Lower lobe of right lung (tissue), 2 donors: ENCODE measurements at places on chromosomes 1 and 21. TPM values are rescaled to one million over a fixed set of nuclear protein-coding genes. Genes with fewer than 3 reads are reported as not detected.

DNA sequence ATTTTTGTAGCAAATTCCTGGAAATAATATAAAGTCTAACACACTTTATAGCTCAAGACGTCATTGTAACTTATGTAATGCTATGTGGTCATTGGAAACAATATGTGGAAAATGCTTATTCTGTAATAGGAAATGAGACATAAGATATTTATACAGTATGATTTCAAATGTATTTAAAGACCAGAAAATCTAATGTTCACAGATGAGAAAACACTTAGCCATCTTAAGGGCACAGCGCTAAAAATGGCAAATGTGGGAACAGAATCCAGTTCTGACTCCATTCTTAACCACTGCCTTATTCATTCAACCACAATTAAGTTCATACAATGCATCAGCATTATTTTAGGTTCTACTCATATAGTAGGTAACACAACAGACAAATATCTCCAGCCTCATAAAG, 12.5 kb downstream of the CSDE1 start:
- DNase-seq, result no peak

- DNase-seq, result no peak
These were observed 15.0 kb downstream of the BTG3 start for GRCh38 chr21:17597680-17598079.

DNA sequence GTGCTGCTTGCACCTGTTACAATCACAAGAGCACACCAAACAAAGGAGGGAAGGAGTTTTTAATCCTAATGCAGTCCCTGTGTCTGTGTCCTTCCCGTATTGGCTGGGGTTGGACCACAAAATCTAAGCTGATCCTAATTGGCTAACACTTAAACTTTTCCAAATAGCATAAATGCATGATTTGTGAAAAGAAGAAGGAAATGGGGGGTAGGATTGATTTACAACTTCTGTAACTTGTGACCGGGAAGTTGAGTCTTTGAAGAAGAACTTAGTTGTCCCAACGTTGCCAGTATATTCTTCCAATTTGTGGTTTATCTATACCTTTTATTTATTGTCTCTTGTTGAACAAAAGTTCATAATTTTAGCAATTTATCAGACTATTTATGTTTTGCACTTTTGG, 11.8 kb upstream of the IPP start:
- no peak for DNase-seq

DNA sequence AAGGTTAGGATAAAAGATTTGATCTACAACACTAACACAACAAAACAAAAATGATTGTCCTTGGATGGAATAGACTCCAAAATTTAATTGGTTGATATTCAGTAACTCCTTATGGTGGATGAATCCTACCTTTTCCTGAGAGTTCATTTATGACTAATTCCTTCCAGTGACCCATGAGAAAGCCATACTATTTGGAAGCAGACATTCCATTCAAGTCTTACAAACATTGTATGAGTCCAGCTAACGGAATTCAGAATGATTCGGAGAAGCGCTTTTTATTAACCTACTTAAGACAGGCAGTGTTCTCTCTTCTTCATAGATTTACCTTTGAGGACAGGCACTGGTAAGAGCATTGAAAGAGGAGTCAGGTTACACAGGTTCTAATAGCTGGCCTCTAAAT, 155.6 kb upstream of the ZNF648 start:
- DNase-seq, result no peak

- DNase-seq, result peak; percentile 74
These were observed 170.8 kb downstream of the NFIA start for GRCh38 chr1:61253059-61253735.

DNA sequence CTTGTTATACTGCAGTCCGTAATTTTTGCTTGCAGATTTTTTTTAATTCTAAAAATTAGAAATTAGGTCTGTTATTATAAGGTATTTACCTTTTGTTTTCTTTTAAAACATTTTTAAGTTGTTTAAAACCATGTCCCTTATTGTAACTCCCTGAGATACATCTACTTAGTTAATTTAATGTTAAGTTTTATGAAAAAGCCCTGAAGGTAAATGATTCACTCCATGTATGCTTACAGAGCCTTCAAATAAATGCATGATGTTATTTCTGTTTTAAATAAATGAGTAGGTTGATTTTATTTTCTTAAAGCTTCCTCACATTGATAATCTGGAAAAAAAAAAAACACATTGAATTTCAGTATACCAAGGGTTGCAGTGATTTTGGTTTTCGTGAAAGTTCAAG, 7.5 kb downstream of the SRSF11 start:
- no peak for DNase-seq

DNA sequence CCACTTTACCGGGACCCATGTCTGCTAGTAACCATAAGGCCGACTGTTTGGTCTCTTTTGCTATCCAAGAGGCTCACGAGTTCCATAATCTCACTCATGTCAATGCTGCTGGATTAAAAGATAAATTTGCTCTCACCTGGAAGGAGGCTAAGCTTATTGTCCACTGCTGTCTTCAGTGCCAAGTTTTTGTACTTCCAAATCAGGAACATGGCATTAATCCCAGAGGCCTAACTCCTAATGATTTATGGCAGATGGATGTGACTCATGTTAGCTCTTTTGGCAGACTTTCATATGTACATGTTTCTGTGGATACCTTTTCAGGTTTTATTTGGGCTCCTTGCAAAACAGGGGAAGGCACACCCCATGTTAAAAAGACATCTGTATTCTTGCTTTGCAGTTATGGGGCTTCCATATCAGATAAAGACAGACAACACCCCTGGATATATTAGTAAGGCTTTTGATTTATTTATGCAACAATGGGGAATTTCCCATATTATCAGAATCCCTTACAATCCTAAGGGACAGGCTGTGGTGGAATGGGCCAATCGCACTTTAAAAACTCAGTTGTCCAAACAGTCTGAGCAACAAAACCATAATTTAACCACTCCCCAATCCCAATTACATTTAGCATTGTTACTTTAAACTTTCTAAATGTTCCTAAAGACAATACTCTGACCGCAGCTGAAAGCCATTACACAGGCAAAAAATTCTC, 162.7 kb downstream of the IER5 start:
- DNase-seq, result no peak

DNA sequence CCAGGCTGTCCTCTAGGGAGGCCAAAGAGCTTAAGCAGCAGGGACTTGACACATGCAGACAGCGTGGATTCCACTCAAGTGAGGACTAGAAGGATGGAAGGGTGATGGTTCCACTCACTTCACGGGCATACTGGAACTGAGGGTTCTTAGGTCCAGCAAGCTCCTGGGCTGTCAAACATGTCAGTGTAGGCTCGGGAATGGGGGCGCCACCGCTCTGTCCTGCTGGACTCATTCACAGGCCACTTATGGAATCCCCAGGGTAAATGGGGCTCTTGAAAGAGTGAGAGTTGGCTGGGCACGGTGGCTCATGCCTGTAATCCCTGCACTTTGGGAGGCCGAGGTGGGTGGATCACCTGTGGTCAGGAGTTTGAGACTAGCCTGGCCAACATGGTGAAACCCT, 27.7 kb upstream of the CSF3R start:
- no peak for DNase-seq

DNA sequence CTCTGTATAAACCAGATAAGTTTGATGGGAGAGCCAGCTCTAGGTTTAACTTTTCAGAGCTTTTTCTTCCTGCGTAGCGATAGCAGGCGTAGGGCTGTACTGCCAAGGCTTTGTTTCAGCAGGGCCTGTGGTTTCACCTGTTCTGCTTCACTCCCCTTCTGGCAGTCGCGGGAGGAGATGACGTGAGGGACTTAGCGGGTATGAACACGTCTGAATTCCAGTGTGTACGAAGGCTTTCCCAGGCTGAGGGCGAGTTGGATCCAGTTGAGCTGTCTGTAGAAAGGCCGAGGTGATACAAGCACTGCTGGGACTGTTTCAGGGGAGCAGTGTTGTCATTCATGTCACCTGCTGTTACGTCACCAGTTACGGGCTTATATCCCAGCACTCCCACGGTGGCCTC, 21.2 kb downstream of the PEX14 start:
- DNase-seq, result no peak

DNA sequence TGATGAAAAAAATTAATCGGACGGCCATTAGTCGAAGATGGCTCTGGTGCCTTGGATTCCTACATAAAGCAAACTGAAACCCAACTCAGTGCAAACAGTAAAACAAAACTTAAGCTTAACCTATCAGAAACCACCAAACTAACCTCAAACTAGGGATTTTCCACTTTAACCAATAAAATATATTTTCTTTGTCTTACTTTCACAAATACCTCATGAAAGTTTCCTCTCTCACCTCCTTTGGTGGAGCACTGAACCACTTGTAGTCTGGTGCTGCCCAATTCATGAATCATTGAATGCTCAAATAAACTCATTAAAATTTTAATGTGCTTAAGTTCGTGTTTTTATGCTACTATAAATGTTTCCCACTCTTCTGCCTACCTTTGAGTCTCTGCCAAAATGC, 7.0 kb downstream of the ADORA3 start:
- no peak for DNase-seq

- no peak for DNase-seq
These were observed 45.5 kb upstream of the MRPS6 start for GRCh38 chr21:34027721-34028461.

DNA sequence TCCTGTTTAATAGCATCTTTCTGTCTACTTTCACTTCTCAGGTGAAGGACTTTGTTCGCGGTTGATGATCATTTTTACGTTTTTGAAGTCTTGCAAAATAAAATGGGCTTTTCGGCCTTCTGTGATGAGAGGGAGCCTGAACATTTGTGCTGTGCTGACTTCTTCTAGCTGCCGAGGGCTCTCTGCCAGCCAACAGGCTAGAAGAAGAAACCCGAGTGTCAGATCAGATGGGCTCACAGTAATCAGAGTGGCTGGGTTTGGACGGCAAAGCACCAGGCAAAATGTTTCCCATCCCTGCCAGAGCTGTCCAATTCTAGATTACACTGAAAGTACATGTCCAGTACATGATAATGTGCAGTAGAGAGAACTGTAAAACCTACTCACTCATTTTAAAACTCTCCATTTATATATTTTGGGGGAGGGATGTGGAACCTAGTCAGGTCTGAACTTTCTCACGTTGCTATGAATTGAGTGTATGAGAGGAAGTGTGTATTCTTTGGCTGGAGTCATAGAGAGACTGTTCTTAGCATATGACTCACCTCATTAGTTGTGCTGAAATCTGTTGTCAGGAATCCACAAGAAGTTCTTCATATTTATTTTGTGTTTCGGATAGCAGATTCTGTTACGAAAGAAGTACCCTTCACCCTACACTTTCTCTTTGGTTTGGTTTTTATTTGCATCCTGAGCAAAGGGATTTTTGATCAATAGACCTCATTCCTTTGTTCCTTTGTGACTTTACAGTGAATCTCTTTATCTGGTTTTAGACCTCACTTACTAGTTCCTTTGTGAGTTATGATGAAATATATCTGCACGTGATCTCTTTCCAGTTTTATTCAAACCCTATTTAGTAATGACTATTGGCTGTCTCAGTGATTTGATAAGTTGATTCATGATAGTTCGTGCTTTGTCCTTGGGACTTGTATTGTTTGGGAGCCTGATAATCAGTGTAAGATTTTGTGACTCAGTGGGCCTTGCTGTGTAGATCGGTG, 4.8 kb downstream of the ATP1A1 start:
- peak; percentile 56 for DNase-seq

DNA sequence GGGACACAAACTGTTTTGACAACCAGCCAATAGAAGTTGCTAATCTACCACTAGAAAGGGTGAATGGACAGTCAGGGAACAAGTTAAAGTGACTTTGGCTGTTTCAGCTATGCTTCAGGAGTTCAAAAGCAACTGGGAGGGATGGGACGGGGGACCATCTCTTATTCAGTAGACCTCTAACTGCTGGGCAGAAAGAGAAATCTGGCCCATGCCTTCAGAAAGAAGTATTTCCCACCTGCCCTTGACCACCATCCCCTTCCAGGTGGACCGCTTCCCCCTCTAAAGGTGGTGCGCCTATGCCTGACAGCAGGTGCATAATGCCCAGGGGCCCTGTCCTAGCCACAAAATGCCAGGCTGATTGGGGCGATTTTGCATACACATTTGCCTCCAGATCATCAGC, 5.2 kb downstream of the ITPKB start:
- DNase-seq, result no peak

GRCh38 chr1:76480827-76481226, 386.5 kb upstream of the ST6GALNAC5 start:
- no peak for DNase-seq

DNA sequence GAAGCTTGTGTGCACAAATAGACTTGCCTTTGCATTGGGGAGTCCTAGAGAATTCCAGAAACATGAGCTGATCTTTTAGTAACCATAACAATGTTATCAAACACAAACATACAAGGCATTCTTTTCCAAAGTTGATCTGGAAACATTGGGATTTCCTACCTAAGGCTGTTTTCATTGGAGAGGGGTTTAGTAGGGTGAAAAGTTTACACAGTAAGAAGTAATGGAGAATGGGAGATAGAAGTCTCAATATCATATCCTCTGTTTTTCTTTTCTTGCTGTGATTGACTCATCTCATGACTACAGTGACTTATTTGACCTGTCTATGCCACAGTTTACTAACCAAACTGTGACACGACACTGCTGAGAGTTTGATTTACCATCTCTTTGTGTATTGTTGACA, 65.6 kb upstream of the PLA2G4A start:
- DNase-seq, result no peak

DNA sequence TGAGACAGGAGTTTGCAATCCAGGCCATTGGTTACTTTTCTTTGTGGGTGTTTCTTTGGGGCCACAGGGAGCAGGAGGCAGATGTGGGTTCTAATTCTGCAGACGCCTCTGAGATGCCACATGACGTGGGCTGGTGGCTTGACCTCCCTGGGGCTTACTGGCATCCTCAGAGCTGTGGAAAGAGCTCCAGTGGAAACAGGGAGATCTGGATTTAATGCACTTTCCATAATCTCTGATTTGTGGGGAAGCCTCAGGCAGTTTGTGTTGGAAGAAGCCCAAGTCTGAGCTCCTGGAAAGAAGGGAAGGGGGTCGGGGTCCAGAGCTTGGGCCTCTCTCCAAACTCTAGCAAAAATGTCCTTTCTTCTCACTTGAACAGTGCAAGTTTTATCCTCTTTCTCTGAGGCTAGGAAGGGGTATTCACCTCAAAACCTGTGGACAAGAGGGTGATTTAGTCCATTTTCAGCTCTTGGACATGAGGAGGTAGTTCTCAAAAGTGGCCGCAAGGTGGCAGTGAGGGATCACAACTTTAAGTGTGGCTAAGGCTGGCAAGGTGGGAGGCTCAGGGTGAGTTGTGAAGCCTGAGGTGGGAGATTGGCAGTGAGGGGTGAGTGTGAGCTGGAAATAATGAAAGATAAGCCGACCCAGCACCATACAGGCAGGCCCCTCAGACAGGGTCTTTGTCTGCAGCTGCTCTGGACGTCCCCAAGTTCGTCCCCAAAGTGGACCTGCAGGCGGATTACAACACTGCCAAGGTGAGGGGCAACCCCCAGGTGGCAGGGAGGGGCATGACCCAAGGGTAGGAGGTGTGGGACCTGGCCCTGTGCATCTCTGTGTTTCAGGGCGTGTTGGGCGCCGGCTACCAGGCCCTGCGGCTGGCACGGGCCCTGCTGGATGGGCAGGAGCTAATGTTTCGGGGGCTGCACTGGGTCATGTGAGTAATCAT, 9.2 kb downstream of the IKBKE start:
- DNase-seq, result peak; percentile 75

Gene PAQR6
- total RNA-seq, result 2.3 TPM

Gene GSTM4
- total RNA-seq, result 15.7 TPM

Gene MIB2
- total RNA-seq, result 82.5 TPM

Gene CADM3
- total RNA-seq, result 8.8 TPM

Gene C4BPB
- total RNA-seq, result 10.4 TPM

Gene ELAPOR1
- 24.4 TPM for total RNA-seq

Gene ETV3L
- not detected for total RNA-seq

Gene PPIAL4G
- total RNA-seq, result not detected

Gene KIF2C
- 1.7 TPM for total RNA-seq

Gene KCNE2
- total RNA-seq, result not detected
